ENCODE measurements at places on chromosomes 3 and 15.

DNA sequence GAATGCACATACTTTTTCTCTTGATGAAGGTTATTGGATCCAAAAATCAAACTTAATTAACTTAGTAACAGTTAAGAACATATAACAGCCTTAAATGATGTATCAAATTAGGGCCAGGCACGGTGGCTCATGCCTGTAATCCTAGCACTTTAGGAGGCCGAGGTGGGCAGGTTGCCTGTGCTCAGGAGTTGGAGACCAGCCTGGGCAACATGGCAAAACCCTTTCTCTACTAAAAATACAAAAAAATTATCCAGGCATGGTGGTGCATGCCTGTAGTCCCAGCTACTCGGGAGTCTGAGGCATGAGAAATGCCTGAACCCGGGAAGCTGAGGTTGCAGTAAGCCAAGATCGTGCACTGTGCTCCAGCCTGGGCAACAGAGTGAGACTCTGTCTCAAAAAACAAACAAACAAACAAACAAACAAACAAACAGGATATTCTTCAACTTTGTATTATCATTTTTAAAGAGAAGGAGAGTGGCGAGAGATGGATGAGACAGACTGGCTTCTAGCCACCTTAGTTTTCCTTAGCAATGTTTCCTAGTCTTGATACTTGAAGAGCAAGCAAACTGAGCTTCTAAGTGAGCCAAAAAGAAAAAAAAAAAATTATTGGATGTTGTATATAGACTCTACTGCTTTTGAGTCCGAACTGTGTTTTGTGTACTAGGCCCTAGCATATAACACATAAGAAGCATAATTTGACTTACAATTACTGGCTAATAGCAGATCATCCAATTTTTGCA lies 13.8 kb downstream of the SPRED1 start:
- no peak for DNase-seq

DNA sequence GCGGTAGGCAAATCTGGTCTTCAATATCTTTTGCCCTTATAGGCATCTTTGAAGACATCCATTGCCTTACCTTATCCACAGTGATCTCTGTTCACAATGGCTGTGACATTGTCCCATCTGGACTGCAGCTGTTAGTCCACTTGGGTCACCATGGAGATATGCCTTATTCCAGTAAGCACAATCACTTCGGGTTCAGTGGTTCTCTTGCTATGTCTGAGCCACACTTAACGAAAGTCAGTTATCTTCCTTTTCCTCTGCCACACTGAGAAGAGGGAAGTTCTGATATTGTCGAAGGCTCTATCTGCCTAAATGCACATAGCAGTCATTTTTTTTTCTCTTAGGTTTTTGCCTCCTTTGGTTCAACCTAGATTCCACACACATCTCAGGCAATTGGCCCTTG lies 119.0 kb upstream of the SATB1 start:
- DNase-seq: no peak

DNA sequence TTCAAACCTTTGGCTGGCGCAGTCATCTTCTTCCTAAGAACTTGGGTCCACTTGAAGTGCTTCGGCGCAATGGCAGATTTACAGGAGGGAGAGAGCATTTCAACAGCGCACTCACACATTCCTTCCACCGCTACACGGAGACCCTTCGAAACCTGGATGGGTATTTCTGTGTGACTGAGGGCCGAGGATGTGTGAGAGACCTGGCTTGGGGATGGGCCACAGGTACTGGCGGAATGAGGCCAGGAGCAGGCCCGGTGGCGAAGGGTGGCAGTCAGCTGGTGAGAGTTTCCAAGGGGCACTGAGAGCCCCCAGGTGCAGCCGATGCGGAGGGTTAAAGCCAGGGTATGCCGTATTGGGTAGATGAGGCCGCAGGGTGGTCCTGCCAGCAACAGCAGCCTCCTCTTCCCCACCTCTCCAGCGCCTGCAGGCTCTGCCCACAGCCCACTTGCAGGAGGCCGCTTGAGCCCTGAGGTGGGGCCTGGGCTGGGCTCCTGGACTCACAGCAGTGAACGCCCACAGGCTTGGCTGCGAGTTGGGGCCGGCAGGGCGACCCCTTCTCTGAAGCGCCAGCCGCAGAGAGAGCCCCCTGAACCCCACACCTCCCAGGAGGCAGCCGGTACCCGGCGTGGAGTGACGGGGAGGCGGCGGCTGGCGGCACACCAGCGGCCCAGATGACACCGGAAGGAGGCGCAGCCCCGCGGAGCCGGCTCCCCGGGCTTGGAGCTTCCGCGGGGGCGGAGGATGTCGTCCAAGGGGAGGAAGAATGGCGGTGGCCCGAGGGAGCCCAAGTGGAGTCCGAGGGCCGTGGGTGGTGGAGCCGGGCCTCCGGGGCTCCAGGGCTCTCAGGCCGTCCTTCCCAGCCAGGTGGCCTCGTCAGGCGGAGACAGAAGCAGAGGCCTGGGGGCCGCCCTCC lies 166.5 kb downstream of the NSMCE3 start:
- DNase-seq: no peak

DNA sequence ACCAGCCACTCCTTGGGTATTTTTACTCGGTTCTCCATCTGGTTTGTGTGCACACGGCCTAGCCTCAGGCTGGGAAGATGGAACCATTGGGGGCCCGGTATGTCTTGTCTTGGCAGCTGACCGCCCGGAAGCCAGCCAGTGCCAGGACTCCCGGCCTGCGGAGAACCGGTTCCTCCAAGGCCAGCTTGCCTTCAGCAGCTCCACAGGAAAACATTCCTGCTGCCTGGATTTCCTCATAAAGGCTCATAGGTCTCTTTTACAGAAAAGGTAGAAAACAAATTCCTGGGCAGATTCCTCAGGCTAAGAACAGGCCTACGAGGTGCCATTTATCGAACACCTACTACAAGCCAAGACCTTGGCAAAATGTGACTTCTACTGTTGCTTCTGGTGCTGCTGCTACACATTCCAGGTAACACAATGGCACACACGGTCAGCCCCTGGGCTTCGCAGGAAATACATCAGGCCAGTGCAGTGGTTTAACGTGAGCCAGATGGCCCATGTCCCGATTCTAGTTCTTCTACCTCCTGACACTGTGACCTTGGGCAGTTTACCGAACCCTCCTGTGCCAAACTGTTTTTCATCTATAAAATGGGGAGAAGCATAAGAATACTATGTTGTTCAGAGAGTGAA lies 141.8 kb downstream of the OPA1 start:
- no peak for DNase-seq

GRCh38 chr15:43206054-43206453 lies 14.8 kb downstream of the EPB42 start:
- DNase-seq: no peak

DNA sequence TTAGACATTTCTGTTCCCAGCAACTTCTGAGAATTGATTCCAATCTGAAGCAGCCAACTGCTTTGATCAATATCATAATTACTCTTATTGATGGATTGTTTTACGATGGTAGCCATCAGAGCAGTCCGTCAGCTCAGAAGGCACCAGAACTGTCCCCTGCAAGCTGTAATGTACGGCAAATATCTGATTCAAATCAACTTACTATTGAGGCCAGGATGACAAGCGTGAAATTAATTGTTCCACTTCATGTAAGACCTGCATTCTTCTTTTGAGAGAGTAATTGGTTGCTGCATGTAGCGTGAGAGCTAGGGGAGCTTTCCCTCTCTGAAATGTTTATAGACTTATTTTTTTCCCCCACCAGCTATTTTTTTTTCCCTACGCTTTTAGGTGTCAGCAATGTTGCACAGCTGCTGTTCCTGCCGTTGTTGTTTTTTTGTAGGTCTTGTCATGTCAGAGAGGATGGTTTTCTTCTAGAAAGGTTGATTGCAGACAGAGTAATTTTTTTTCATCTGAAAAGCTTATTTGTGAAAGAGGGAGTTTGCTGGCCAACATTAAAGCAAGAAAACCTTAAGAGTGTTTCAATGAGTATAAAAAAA lies 134.9 kb downstream of the CACNA2D3 start:
- DNase-seq: no peak

All from CD14-positive monocyte (primary cell).